ENCODE measurements at places on chromosomes 6 and 20.

DNA sequence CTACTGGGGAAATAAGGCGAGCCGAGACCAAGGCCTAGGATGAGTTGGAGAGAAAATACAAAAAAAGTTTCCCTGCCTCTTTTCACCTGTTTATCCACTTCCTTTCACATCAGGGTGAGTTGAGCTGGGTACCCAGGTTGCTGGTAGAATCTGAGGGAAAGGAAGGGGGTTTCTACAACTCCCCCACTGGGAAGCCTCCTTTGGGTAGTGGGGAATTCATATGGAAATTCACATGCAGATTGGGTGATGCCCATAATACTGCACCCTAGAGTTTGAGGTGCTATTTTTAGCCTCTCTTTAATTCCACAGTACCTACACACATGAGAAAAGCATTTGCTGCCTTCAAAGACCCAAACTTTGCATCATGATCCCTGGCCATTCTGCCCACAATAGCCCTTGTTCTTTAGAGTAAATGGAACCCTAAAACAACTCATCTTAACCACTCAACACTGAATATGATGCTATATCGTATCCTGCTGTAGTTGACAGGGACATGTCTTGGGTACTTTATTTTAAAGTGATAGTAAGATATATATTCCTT, 2.7 kb downstream of the OSTM1 start:
- no peak for DNase-seq

GRCh38 chr6:138285800-138286199, 67.5 kb upstream of the PBOV1 start:
- peak; percentile 33 for DNase-seq

DNA sequence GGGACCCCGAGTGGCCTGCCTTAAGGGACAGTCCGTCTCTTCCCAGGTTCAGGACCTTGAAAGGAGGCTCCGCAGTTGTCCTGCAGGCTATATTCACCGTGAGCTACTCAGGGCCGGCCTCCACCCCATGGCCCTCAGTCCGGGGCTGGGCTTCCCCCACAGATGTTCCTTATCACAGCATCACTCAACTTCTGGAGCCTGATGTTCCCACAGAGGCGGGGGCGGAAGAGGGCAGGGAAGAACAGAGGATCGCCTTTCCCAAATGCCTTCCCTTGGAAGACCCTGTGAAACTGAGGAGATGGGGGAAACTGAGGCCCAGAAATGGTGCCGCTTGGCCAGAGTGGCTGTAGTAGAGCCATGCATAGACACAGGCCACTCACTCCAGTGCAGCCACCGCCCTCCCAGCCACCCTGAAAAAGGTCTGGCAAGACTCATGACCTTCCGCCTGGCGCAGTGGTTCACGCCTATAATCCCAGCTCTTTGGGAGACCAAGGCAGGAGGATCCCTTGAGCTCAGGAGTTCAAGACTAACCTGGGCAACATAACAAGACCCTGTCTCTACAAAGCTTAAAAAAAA, 4.3 kb upstream of the COX4I2 start:
- DNase-seq: no peak

- DNase-seq: no peak
Observed at GRCh38 chr6:28960846-28961500, 37.2 kb upstream of the TRIM27 start.

- peak; percentile 99 for DNase-seq
Observed at GRCh38 chr6:46325561-46326530, 155.1 kb upstream of the ENPP5 start.

DNA sequence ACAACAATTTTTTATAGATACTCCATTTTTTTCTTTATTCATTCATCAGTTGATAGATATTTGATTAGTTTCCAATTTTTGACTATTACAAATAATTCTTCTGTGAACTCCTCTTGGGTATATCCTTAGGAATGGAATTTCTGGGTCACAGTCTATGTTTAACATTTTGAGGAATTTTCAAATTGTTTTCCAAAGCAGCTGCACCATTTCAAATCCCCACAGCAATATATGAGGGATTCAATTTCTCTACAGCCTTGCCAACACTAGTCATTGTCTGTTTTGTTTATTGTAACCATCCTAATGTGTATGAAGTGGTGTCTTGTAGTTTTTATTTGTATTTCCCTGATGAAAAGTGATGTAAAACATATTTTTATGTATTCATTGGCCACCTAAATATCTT, 320.3 kb upstream of the DEFB112 start:
- no peak for DNase-seq

- peak; percentile 17 for DNase-seq
Observed at GRCh38 chr20:57791178-57791962, 81.6 kb upstream of the PMEPA1 start.

- no peak for DNase-seq
Observed at GRCh38 chr6:39087197-39087596, 27.8 kb downstream of the SAYSD1 start.

- no peak for DNase-seq
Observed at GRCh38 chr6:9623985-9624384, 790.9 kb downstream of the TFAP2A start.

- peak; percentile 33 for DNase-seq
Observed at GRCh38 chr6:45969026-45969425, 46.6 kb downstream of the CLIC5 start.

- DNase-seq: no peak
Observed at GRCh38 chr20:54122189-54122588, 51.6 kb downstream of the CYP24A1 start.

GRCh38 chr6:22636452-22636851, 67.1 kb downstream of the HDGFL1 start:
- peak; percentile 47 for DNase-seq

- DNase-seq: no peak
Observed at GRCh38 chr6:129686941-129687627, 22.9 kb downstream of the ARHGAP18 start.

DNA sequence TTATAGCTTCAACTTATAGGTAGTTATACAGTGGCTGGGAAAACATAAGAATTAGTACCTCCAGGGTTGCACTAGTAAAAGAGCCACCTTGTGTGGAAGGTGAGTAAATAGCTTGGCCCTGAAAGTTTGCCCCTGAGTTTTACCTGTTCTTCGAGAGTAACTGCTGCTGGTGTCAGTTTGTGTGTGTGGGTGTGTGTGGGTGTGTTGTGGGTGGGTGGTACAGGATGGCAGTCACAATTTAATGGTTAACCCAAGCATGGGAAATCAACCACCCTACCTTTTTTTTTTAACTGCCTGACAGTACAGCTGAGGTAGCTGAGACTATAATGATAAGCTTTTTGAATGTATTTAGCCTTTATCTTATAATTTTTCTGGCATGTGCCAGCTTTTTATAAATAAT, 137.3 kb downstream of the STXBP5 start:
- DNase-seq: no peak

- DNase-seq: no peak
Observed at GRCh38 chr6:158698931-158699330, 49.1 kb downstream of the SYTL3 start.

GRCh38 chr6:144279484-144280150, 5.5 kb upstream of the UTRN start:
- no peak for DNase-seq

- no peak for DNase-seq
Observed at GRCh38 chr6:116842459-116842858, 13.6 kb upstream of the GPRC6A start.

DNA sequence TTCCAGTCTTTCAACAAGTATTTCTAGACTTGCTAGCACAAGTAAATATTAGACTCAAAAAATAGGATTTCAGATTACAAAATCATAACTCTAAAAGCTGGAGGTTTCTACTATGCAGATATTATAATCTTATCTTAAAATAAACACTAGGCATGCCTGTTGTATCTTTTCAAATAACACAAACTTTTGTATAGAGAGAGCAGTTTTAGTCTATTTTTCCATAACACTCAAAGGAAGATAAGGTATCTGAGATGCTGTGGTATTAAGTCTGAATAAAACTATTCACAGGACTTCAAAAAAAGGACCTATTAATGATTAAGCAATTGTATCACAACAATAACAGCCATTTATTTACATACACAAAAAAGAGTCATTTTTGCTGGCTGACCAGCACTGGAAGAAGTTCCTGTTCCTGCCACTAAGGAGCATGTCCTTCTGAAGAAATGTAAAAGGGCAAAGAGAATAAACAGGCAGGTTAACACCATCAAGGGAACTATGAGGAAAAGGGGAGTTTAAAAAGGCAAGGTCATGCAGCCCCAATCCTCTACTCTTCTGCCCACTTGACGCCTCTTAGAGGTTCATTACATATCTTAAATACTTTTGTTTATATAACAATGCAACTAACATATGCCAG, 39.4 kb downstream of the REPS1 start:
- peak; percentile 36 for DNase-seq

DNA sequence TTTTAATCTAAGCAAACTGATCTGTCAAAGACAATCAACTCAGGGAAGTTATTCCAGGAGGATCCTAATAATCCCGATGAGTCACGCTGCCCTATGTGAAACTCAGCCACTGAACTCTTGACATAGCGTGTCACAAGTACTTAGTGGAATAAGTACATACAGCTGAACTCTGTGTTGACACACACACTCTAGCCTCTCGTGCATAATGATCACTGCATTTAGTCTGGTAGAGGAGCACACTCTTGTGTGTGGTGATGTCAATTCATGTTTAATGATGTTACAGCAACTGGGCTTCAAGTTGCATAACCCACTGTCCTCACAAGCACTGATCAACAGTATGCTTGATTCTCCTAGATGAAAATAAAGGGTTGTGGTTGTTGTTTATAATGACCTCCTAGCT, 148.3 kb downstream of the HACE1 start:
- DNase-seq: peak; percentile 65

- DNase-seq: no peak
Observed at GRCh38 chr20:39270837-39271604, 308.9 kb downstream of the DHX35 start.

DNA sequence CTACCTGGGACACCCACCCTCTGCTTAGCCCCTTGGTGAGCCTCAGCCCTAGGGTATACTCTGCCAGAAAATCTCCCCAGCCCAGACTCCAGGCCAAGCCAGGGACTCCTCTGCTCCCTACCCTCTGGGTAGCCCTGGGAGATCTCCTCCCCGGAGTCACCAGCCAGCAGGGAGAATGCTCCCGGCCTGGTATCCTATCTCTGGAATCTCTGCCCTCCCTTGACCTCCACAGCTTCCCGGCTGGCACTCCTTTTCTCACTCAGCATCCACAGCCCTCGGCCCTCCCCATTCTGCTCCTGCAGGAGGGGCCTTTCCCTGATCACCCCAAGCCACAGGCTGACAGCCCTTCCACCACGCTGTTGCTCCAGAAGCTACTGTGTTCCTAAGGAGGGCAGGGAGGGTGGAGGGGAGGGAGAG, 22.6 kb downstream of the NOL4L start:
- DNase-seq: peak; percentile 83

- no peak for DNase-seq
Observed at GRCh38 chr20:53409447-53409717, 184.3 kb downstream of the ZNF217 start.

- DNase-seq: no peak
Observed at GRCh38 chr6:112310439-112311125, 36.5 kb upstream of the RFPL4B start.

GRCh38 chr6:71513036-71513435, 224.4 kb downstream of the OGFRL1 start:
- no peak for DNase-seq

DNA sequence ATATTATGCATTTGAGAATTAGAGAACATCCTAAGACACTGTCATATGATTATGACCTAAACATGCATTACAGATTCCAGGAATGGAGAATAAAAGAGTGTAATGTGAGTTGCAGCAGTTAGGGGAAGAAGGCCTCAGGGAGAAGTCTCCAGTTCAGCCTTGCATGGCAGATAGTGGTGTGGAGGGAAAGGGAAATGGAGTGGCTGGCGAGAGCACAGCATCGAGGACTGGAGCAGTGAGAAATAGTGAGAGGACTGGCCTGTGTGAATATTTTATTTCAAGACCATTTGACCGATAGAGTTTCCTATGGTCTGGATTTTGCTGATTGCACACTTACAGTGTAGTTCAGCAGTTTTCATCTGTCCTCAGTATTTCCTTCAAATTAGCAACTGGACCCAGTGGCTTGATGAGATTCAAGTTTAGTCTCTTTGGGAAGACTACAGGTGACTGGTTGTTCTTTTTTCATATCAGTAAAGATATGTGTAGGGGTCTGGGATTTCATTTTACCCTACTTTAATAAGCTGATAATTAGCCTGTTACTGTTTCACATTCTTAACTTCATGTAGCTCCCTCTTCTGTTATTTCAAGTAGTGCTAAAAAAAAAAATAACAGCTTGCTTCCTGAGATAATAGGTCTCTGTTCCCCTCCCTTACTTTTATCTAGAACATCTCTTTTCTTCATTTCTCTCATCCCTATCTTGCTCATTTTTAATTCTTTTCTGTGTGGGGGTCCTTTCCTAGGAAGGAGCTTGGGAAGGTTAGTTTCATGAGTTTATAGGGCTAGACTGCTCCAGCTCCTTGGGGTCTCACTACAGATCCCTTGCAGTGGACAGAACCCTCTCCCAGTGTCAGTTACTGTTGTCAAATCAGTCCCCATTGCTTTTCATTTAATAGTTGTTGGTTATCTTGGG, 27.9 kb downstream of the BLTP3A start:
- no peak for DNase-seq

DNA sequence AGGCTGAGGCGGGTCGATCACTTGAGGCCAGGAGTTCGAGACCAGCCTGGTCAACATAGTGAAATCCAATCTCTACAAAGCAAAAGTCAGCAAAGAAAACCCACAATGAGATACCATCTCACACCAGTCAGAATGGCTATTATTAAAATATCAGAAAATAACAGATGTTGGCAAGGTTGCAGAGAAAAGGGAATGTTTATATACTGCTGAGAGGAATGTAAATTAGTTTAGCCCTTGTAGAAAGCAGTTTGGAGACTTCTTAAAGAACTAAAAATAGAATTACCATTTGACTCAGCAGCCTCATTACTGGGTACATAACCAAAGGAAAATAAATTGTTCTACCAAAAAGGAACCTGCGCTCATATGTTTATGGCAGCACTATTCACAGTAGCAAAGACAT, 16.7 kb upstream of the GCM1 start:
- DNase-seq: no peak

DNA sequence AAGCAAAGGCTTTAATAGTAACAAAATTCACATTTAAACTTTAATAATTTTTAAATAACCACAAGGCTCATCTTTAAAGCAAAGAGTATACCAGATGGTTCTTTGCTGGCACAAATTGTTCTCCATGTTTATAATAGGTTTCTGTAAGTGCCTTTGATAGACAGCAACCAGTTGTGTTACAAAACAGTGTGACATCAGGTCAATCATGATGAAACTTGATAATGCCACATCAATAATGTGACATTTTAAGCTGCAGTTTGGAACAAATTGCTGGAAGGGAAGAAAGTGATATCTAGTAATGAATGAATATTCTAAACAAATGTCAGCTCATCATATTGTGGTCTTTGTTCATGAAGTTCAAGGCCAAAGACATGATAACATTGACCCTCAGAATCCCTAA, 87.5 kb upstream of the MEI4 start:
- no peak for DNase-seq

GRCh38 chr20:62475027-62475771, 596 bp downstream of the GATA5 start:
- peak; percentile 9 for DNase-seq
